ENCODE measurements at places on chromosomes 3 and 15. TPM values are rescaled to one million over a fixed set of nuclear protein-coding genes. Genes with fewer than 3 reads are reported as not detected.

- no peak for DNase-seq
Measured at GRCh38 chr15:73383310-73384189, 14.8 kb upstream of the HCN4 start.

DNA sequence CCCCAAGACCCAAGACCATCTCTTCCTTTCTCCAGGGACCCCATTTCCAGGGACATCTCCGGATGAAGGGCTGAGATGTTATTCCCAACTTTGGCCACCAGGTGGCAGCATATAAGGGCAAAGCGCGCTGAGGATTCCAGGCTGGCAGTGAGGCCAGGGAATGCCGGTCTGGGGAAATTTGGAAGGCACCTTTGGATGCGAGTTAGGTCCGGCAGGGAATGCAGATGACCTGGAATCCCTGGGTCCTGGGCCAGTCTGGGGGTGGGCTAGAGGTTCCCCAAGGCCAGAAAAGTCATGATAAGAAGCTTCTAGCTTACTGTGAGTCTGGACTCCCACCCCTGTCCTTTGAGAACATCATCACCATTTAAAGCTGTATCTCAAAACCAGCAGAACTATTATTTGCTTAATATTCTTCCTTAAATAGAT lies 1.6 kb upstream of the CHST13 start:
- DNase-seq, result peak; percentile 43

GRCh38 chr3:183149915-183150750 lies 12.4 kb downstream of the LAMP3 start:
- no peak for DNase-seq

DNA sequence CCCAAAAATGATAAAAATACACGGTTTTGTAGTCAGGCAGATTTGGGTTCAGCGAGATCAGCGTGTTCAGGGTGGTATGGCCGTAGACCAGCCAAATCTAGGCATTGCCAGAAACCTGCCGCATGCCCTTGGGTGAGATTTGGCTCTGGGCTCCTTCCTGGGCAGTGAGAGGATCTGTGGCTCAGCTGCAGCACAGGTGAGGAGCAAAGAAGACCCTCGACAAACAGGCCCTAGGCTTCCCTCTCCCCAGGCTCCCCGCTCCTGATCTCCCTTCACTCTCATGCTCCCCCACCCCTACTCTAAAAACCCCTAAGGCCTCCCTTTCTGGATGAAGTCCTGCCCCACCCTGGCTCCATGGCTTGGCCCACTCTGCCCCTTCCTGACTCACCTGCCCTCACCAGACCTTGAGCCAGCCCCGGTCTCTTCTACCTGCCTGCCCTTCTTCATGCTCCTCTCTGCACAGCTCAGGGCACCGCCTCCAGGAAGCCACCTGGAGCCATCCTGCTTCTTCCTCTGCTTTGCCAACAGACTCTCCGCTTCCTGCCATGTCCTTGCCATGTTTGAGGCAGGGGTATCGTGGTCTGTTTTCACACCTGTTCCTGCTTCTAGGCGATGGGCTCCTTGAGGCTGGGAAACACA lies 88.1 kb downstream of the CORO2B start:
- no peak for DNase-seq

- no peak for DNase-seq
Measured at GRCh38 chr3:150503402-150504099, 42.7 kb downstream of the SERP1 start.

ARHGAP31 gene
- 11.4 TPM for total RNA-seq

DNA sequence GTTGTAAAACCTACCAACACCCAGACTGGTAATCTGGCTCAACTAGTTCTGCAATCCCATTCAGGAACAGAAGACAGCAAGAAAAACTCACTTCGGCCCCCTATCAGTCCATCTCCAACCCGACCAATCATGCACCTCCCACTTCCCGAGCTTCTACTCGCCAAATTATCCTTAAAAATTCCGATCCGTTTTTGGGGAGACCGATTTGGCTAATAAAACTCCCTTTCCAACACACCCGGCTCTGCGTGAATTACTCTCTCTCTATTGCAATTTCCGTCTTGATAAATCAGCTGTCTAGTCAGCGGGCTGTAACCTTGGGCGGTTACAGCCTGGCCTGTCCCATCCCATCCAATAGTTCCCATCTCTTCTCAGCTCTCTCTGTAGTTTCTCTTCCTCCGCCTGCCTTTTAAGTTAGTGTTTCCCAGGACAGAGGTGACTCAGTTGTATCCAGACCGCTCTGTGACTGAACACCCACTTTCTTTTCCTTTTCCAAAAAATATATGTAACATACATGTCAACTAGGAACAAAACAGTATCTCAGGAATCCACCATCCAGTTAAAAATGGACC lies 780 bp upstream of the ACAD9 start:
- peak; percentile 41 for DNase-seq

CACNA2D2 gene
- 0.69 TPM for total RNA-seq

DNA sequence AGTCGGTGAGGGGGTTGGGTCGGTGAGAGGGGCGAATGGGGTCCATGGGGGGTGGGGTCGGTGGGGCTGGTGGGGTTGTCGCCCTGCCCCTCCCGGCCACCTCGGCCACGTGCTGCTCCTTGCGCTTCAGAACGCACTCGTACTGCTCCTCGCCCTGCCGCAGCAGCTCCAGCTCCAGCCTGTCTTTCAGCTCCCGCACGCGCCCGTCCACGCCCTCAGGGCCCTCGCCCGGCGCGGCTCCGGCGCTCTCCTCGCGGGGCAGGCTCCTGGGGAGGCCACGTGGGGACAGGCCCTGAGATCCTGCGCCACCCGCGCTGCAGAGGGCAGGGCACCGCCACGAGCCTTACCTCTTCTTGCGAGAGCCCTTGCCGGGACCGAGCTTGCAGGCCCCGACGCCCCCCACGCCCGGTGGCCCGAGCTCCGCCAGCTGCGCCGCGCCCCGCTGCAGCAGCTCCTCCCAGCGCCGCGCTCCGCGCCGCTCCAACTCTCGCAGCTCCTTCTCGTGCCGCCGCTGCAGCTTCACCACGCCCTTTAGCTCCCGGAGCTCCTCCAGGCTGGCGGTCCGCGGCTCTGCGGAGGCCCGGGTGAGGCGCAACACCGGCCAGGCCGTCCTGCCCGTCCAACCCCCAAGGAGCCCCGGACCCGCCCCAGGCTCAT lies 8.2 kb upstream of the ANKRD63 start:
- DNase-seq, result no peak

- no peak for DNase-seq
Measured at GRCh38 chr3:107956991-107957900, 133.6 kb downstream of the CD47 start.

SCN11A gene
- total RNA-seq, result 0.02 TPM

GRCh38 chr15:68583321-68583720 lies 4.5 kb downstream of the CORO2B start:
- DNase-seq, result no peak

CD276 gene
- 4.9 TPM for total RNA-seq

DPPA2 gene
- not detected for total RNA-seq

DNA sequence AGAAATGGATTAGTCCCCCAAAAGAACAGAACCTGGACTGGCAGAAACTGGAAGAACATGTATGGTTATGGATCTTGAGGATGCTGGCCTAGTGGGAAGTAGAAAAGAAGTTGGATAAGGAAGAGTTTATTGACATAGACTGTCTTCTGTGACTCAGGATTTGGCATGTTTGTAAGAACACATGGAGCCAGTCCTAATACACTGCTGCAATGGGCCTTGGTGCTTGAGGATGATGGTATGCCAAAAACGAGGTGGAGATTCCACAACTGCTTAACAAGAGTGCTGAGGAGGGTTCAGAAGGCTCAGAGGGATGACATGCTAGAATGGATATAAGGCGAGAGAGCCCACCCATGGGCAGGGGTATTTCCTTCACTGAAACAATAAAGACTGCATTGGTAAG lies 22.4 kb downstream of the LZTFL1 start:
- no peak for DNase-seq

DNA sequence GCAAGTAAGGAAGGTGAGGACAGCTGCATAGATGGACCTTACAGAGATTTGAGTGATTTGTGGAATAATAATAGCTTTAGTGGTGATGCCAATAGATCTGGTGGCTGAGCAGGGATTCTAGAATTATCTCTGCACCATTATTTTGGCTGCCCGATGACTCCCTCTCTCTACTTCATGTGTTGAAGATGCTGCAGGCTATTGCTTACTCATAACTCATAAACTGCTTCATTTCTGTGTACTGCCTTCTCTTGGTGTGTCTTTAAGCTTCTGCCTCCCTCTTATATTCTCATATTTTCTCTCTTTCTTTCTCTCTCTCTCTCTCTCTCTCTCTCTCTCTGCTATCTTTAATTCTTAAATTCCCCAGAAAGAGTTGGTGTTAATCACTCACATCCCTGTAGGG lies 256.0 kb upstream of the TRIM42 start:
- no peak for DNase-seq

GRCh38 chr3:147793841-147794240 lies 384.7 kb downstream of the ZIC1 start:
- DNase-seq, result no peak

DNA sequence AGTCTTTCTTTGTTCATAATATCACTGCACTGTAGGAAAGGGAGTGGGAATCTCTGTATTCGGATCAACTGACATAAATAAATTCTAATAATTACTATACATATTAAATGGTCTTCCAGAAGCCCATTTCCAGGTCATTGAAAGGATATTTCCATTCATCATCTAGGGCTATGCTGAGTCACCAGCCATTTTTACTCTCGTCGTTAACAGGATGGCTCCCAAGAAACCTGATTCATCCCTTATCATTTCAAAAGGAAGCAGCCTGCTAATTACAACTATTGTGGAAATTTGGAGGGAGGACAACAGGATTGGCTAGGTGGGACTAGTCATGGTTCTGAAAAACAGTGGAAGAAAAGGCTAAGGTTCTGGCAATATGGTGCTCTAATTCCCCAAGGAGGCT lies 13.6 kb downstream of the GMNC start:
- DNase-seq, result no peak

PLIN1 gene
- 0.31 TPM for total RNA-seq

- DNase-seq, result no peak
Measured at GRCh38 chr3:38210141-38210757, 44.9 kb downstream of the OXSR1 start.

- no peak for DNase-seq
Measured at GRCh38 chr3:133213937-133214336, 175.7 kb downstream of the TMEM108 start.

SLC15A2 gene
- total RNA-seq, result 1.4 TPM

GRCh38 chr3:67109651-67110204 lies 111.6 kb downstream of the KBTBD8 start:
- DNase-seq, result no peak

DNA sequence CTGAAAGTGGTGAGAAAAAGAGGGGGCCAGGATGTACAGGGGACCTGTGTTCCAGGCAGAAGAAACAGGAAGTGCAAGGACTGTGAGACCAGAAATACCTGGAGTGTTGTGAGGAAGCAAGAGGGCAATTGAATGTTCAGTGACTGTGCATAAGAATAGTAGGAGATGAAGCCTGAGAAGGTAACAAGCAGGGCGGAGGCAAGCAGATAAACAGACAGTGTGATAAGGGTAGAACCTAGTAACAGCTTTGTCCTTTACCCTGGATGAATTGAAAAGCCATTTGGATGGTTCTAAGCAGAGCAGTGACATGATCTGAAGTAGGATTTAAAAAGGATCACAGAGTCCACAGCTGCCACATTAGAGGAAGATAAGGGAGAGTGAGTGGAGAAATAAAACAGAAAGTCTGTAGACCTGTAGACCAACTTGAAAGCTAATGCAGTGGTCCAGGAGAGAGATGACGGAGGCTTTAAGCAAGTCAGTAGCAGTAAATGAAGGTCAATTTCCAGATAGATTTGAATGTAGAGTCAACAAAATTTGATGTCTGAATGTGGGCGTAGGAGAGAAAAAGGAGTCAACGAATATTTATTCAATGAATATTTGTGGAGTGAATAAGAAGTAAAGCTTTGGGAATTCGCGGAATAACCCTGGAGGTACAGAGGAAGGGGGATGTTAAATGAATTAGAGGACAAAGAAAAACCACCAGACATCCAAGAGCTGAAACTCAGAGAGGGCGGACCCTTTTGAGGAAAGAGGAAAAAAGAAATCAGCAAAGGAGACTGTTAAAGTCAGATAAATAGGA lies 4.2 kb upstream of the PLOD2 start:
- DNase-seq, result no peak
